SJCRH30 (cell line): ENCODE measurements at places on chromosomes 7 and 10. TPM values are rescaled to one million over a fixed set of nuclear protein-coding genes. Genes with fewer than 3 reads are reported as not detected.

CDNF gene
- total RNA-seq = 0.81 TPM in 1 of 2 replicates, not detected in the other

TLX1 gene
- not detected in 2 replicates for total RNA-seq

ZNF117 gene
- total RNA-seq = 7.1 and 9.8 TPM in 2 replicates

FANK1 gene
- 0.42 and 0.71 TPM in 2 replicates for total RNA-seq

PPP1R3A gene
- total RNA-seq = 0.02 TPM in 1 of 2 replicates, not detected in the other

ITGB8 gene
- total RNA-seq = 35.0 and 40.0 TPM in 2 replicates

NPSR1 gene
- total RNA-seq = not detected in 2 replicates

FAM221A gene
- total RNA-seq = 1.5 and 1.8 TPM in 2 replicates

OR2A12 gene
- total RNA-seq = not detected in 2 replicates

FXYD4 gene
- total RNA-seq = not detected in 2 replicates

HOXA10 gene
- total RNA-seq = 16.2 and 17.2 TPM in 2 replicates

MYPN gene
- total RNA-seq = 0.13 and 0.40 TPM in 2 replicates

PPP1R9A gene
- 16.2 and 21.8 TPM in 2 replicates for total RNA-seq

RSU1 gene
- 23.3 and 28.4 TPM in 2 replicates for total RNA-seq

FOXI2 gene
- not detected in 2 replicates for total RNA-seq

KCNMA1 gene
- total RNA-seq = 0.33 and 0.69 TPM in 2 replicates

PDAP1 gene
- total RNA-seq = 72.8 and 76.8 TPM in 2 replicates
